ENCODE measurements at places on chromosomes 5 and 9.

- no peak for DNase-seq
These were observed 17.9 kb downstream of the HMMR start for GRCh38 chr5:163478126-163478981.

DNA sequence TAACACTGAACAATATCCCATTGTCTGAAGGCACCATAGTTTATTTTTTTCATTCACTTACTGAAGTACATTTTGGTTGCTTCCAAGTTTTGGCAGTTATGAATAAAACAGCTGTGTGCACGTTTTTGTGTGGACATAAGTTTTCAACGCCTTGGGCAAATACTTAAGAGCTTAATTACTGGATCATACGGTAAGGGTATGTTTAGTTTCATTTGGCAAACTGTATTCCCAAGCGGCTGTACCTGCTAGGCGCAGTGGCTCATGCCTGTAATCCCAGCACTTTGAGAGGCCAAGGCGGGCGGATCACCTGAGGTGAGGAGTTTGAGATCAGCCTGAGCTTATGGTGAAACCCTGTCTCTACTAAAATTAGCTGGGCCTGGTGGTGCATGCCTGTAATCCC, 63.7 kb upstream of the FAM120A start:
- DNase-seq, result no peak

DNA sequence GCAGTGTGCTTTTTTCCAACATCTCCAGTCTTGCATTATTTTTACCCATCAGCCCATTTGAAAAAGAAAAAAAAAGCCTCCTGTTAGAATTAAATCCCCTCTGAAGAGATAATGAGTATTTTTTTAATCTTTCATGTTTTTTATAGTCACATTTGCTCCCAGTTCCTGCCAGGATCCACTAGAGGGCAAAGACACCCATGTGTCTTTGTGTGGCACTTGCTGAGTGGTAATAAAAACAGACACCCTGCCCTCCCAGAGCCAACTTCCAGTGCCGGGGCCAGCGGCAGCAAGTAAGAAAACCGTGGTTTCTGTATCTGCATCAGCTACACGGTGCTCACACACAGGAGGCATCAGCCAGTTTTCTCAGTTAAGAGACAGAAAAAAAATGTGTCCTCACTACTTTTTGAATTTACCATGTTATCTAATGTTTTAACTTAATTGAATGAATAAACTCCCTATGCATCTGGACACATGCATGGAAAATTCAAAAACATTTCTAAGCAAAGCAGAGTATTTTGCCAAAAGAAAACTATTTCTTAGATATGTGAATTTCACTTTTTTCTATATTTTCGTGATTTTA, 70.2 kb upstream of the PLEKHG4B start:
- no peak for DNase-seq

DNA sequence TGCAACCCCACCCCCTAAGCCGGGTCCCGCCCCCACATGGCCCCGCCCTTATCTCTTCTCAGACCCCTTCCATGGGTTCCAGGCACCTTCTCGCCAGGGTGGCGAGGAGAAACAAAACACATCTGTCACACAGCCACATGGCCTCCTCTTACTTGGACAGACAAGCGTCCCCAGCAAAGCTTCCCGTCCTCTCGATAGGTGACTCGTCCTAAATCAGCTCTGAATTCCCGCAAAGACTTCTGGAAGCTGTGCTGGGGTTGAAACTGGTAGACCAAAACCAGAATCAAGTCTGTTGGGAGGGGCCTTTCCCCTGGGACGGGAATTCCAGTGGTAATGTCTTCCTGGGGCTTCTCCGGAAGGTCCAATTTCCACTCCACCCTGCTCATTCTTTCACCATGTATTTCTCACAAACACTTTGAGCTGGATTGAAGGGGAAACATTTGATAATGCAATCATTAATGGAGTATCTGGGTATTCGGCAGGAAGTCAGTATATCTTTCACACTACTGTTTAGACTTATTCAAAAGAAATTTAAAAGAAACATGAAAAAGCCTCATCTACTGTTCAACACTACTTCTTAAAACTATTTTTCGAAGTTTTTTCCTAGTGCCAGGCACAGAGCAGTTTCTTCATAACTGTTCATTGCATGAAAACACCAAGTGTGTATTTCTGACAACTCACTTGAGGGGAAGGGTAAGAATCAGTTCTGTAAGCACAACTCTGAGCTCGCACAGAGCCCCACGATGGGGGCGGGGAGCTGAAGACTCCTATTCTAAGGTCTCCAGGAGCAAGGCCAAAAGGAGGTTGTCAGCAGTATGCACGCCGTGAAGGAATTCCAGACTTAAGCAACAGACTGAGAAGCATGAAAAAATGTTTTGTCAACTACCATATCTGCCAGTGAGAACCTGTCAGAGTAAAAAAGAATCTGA, 644 bp upstream of the CTNNAL1 start:
- no peak for DNase-seq

DNA sequence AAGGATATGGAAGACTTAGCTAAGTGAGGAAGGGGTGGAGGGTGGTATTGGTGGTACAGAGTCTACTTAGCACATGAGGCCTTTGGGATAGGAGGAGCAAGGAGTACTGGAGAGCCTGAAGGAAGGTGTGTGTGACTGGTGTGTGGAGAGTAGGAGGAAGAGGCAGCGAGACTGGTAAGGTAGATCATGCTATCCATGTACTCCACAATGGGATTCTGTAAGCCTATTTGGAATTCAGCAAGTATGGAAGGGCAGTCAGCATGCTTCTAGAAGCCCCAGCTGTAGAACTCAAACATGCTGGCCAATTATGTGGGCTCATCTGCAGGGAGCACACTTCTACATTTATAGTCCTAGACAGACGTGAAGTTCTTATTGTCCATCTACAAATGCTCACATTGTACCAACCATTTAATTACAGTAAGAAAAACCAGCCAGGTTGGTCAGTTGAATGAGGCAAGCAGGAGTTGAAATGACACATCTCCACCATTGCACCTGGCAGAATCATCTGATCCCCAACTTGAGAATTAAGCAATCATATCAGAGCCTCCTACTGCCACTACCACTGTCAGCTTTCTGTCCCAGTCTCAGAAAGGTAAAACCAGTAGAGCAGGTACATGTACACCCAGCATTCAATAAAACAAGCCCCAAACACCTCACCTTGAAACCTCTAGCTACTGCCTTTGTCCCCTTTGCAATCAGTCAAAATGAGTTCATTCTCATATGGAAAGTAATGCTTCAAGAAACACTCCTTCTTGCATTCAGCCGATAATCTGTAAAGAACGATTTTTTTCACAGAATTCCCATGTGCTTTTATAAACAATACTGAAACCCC, 60.9 kb upstream of the GLRX start:
- DNase-seq, result no peak

- DNase-seq, result no peak
These were observed 121.6 kb downstream of the WNK2 start for GRCh38 chr9:93305497-93306020.

DNA sequence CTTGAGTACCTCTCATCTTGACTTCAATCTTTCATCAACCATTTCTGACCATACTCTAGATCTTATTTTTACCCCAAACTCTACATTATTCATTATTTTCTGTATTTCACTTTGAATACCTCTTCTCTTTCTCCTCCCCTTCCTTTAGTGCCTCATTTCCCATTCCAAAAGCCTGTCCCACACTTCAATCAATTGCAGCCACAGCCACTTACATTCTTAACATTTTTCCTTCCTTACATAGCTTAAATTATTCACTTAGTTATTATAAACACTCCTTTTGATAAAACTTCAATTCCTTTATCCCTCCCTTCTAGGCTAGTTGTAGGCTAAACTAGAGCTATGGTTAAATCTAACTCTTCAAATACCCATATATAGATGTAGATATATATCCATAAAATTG, 344.0 kb downstream of the PRR16 start:
- no peak for DNase-seq

DNA sequence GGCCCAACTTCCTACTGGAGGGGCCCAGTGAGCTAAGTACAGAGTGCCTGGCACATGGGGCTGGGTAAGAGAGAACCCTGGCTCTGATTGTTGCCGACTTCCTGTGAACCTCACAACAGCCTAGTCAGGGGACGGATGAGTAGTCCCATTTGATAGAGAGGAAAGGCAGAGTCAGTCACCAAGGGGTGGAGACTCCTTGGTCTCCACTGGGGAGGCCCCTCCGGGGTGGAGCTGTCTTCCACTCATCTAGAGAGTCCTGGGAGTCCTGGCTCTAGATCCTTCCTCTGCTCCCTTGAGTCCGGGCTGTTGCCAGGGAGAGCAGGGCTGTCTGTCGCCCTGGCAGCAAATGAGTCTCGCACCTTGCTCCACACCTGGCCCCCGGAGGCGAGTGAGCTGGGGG, 8.0 kb downstream of the GRK6 start:
- DNase-seq, result peak; percentile 49

DNA sequence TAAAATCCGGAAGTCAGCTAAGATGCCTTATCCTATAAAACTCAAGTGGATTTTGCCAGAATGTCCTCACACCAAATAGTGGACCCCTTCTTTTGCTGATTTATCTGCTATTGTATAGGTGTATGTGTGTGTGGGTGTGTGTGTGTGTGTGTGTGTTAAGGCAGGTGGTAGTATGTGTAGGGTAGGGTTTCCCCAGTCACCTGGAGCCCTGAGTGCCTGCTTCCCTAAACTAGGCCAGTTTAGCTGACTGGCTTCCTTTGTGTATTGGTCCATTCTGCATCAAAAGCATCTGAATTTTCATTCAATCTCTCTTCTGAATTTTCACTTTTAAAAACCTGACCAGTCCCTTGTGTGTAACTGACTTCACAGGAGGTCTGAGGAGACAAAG, 42.2 kb upstream of the LCP2 start:
- DNase-seq, result no peak

DNA sequence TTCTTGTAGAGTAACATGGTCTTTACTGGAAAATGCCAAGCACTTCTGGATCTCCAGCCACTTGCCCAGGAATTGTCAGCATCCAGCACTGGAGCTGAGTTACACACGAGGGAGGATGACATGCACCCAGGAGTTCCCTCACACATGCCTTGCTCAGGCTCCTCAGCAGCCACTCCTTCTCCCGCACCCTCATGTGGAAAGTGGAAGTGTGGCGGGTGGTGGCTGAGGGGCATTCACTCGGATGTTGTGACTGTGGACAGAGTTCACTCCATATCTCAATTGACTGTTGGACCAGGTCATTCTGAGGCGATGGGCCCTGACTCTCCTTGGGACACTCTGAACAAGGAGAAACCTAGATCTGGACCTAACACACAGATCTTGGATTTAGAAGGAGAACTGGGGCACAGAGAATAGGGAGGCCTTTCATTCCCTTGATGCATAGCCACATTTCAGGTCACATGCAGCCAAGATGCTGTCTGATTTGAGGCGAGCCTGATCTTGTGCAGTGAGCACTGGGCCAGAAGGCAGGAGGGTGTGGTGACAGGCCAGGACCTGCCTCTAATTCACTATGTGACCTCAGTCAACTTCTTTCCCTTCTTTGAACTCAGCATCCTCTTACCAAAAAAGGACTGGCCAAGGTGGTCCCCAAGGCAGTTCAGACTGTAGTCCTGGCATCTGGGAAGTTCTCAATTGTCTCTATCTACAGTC, 62.1 kb downstream of the CYSTM1 start:
- no peak for DNase-seq

GRCh38 chr9:38026840-38027527, 42.0 kb downstream of the SHB start:
- no peak for DNase-seq

DNA sequence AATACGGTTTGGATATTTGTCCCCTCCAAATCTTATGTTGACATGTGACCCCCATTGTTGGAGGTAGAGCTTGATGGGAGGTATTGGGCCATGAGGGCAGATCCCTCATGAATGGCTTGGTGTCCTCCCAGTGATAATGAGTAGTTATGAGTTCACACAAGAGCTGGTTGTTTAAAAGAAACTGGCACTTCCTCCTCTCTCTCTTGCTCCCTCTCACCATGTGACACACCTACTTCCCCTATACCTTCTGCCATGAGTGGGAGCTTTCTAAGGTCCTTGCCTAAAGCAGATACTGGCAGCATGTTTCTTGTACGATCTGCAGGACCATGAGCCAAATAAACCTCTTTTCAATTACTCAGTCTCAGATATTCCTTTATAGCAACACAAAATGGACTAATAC, 132.0 kb downstream of the PIK3R1 start:
- DNase-seq, result no peak

DNA sequence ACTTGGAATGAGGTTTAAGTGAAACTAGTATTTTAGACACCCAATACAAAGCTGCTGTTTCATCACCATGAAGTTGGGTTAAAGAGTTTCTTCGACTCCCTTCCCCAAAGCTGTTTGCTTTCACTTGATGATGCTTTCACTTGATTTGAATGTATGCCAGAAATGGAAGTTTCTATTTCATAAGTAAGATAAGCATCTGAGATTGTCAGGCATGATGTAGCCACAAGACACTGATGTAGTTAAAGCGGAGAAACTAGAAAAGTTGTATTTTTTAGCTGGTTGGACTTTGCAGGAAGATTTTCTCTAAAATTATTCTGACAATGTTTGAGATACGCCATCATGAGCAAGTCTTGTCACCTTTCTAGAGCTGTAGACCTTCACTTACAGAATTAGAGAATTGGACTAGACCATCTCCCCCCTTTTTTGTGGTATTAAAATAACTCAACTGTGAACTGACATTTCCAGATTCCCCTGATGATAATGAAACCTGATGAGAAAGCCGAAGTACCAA, 20.0 kb downstream of the MOCS2 start:
- no peak for DNase-seq

DNA sequence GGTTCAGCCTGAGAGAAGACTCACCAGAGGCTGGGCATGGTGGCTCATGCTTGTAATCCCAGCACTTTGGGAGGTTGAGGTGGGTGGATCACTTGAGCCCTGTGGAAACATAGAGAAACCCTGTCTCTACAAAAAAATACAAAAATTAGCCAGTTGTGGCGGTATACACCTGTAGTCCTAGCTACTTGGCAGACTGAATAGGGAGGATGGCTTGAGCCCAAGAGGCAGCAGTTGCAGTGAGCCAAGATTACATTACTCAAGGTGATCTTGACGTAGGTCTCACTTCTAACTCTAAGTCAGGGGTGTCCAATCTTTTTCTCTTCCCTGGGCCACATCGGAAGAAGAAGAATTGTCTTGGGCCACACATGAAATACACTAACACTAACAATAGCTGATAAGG, 16.2 kb upstream of the ATP6V1G1 start:
- DNase-seq, result no peak
